T-cell (primary cell): ENCODE measurements at places on chromosomes 4 and X.

- no peak overlapping the region for H3K27ac ChIP-seq
- no peaks in the 10 kb centered on the region for H3K27me3 ChIP-seq
- no peaks in the 10 kb centered on the region for H3K4me1 ChIP-seq
- DNase-seq, result no peak
These were observed 5.7 kb downstream of the NSG1 start for GRCh38 chr4:4392501-4393183.

DNA sequence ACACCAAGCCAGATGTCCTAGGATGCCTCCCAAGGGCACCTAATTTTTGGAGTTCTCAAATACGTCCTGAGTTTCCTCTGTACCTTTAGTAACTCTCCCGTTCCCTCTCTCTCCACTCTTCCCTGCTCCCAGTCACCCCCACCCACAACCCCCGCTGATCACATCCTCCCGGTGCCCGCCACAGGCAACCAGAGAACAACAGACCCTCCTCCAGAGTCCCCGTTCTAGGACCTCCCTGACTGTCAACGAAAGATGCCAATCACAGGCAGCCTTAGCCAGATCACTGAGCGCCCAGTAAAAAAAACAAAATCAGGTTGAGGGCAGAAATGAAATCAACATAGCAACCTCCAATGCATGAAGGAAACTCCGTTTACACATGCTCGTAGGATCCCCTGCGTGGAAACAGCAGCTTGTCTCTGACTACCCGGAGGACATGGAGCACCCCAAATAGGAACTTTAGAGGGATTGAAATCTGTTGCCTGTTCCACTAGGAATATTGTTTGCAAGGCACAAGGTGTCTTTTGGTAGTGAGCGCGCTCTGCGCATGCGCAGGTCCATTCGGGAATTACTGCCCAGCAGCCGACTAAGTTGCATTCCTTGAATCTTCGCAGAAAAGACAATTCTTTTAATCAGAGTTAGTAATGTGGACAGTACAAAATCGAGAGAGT, at the start of gene GABRB1:
Gene GABRB1 (plus strand): TSS at position 557 of the 668 bp plus-strand sequence.
- DNase-seq, result no peak
- H3K4me3 ChIP-seq, result peak within 1 kb of the TSS; percentile 23
- peaks cover 22% of the 10 kb centered on the region for H3K27me3 ChIP-seq
- no peaks in the 10 kb centered on the region for H3K36me3 ChIP-seq

DNA sequence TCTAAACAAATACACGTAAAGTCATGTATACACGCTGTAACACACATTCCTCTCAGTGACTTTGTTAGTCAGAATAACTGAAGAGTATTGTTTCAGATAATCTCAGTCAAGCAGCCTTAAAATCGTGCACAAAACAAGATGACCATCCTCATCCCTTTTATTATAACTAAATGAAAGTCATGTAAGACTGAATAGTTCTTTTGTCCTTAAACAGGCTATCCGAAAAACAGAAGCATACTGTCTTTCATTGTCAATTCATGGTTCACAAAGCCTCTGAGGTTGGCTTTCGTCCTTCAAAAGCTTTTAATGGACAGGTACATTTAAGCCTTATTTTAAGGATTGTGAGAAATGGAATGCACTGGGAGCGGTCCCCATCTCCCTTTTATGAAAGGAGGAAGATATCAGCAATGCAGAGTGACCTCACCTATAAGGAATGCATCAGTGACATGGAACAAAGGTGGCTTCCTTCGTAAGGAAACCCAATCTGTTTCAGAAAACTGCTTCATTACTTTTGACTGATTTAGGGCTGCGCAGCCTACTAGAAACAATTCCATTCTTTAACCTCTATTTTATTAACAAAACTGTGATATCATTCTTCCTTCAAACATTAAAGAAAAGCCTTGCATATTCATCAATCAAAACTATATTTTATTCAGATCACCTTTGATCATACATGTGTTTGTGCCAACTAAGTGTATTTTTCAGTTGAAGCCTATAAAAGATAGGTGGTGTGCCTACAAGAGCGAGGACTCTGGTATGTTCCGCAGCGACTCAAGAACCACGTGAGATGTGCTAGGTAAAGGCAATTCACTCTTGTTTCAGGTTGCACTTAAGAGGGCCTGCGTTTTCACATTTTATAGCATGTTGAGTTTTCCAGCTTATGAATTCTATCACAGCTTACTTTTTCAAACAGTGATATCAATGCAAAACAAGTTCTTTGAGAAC, 19.2 kb downstream of the SH3RF1 start:
- H3K27me3 ChIP-seq, result no peaks in the 10 kb centered on the region
- H3K4me3 ChIP-seq, result no peak overlapping the region
- no peaks in the 10 kb centered on the region for H3K4me1 ChIP-seq
- DNase-seq, result no peak
- no peak overlapping the region for H3K27ac ChIP-seq

DNA sequence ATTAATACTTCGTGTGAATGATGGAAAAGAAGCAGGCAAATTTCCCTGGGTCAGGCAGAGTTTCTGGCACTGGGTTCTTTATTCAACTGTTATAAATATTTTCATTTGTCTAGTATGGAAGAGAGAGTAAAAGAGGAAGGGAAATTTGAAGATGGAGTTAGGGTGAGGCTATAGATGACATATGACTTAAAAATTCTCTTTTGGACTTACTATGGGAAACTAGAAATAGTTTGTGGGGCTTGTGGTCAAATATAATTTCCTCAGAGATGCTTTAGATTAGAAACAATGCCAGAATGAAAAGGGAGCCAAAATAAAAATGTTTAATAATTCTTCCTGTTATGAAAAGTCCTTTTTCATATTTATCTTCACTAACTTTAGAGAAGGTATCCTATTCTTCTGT, 103.2 kb downstream of the GC start:
- H3K4me3 ChIP-seq, result no peak overlapping the region
- no peaks in the 10 kb centered on the region for H3K27me3 ChIP-seq
- H3K4me1 ChIP-seq, result no peaks in the 10 kb centered on the region

DNA sequence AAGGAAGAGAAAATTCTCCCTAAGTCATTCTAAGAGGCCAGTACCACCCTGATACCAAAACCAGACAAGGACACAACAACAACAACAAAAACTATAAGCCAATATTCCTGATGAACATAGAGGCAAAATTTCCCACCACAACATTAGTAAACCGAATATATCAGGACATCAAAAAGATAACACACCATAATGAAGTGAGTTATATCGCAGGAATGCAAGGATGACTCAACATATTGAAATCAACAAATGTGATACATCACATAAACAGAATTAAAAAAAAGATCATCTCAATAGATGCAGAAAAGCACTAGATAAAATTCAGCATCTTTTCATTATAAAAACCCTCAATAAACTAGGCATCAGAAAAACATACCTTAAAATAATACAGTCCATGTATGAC, 1844.4 kb upstream of the PCDH10 start:
- DNase-seq, result no peak
- no peaks in the 10 kb centered on the region for H3K27me3 ChIP-seq
- H3K4me1 ChIP-seq, result no peaks in the 10 kb centered on the region
- no peak overlapping the region for H3K27ac ChIP-seq
- H3K36me3 ChIP-seq, result no peaks in the 10 kb centered on the region

GRCh38 chr4:184359888-184360287, 114.5 kb downstream of the IRF2 start:
- no peaks in the 10 kb centered on the region for H3K36me3 ChIP-seq
- H3K4me1 ChIP-seq, result peaks cover 5% of the 10 kb centered on the region
- H3K4me3 ChIP-seq, result no peak overlapping the region
- H3K27ac ChIP-seq, result no peak overlapping the region

GRCh38 chrX:151552743-151553142, 10.7 kb upstream of the PASD1 start:
- no peaks in the 10 kb centered on the region for H3K27me3 ChIP-seq
- H3K27ac ChIP-seq, result no peak overlapping the region
- H3K4me3 ChIP-seq, result no peak overlapping the region
- no peaks in the 10 kb centered on the region for H3K36me3 ChIP-seq
